ENCODE measurements at places on chromosomes 5 and 9.

- DNase-seq = no peak
Measured at GRCh38 chr9:80968611-80969010, 720.7 kb downstream of the TLE1 start.

- DNase-seq = no peak
Measured at GRCh38 chr9:79877943-79878602, 306.3 kb downstream of the TLE4 start.

DNA sequence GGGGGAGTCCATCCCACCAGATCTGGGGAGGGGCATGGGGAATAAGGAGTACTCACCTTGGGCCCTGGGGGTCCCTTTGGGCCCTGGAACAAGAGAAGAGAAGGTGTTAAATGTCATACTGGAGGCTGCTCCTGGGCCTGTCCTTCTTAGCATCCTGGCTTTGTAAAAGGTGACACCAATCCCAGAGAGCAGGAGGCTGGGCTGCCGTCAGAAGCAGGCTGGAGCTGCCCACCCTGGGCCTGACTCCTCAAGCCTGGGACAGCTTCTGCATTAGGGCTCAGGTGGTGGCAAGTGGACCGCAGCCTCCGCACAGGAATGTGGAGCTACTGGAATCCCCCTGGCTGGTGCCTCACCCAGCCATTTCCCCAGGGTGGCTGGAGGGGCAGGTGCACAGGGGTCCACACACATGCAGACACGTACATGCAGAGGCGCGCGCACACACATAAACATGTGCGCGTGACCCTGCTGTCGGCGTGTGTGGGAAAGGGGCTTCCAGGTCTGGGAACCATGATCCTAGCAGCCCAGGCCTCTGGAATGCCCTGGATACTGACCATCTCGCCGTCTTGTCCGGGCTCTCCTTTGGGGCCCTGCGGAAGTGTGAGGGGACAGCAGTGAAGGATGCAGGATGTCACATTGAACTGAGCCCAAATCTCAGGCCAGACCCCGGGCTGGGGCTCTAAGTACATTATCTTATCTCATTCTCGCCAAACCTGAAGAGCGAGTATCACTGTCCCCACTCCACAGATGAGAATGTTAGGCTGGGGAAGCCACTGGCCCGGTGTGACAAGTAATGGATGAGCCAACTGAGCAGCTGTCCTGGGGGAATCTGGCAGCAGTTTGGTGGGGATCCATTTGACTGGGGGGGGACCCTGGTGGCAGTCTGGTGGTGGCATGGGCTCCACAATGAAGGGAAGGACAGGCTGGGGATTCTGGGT lies 29.3 kb upstream of the PHYKPL start:
- DNase-seq = no peak

GRCh38 chr5:154236011-154236410 lies 45.5 kb downstream of the GALNT10 start:
- DNase-seq = peak; percentile 3

GRCh38 chr9:114688379-114688778 lies 6.4 kb upstream of the TEX48 start:
- no peak for DNase-seq

DNA sequence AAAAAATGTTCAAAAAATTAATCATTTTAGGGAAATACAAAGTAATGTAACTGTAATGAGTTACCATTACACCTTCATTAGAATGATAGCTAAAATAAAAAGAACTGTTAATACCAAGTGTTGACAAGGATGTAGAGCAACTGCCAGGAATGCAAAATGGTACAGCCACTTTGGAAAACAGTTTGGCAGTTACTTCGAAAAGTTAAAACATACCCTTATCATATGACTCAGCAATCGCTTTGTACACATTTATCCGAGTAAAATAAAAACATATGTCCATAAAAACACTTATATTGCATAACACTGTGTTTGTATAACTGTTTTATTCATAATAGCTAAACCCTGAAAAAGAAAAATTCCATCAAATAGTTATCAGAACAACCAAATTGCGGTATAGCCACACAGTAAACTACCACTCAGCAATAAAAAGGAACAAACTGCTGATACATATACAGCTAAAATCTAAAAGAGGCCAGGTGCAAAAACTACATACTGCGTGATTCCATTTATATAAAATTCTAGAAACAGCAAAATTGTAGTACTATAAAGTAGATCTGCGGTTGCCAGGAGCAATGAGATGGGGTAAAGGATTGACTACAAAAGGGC lies 61.7 kb downstream of the RFX3 start:
- DNase-seq = no peak

DNA sequence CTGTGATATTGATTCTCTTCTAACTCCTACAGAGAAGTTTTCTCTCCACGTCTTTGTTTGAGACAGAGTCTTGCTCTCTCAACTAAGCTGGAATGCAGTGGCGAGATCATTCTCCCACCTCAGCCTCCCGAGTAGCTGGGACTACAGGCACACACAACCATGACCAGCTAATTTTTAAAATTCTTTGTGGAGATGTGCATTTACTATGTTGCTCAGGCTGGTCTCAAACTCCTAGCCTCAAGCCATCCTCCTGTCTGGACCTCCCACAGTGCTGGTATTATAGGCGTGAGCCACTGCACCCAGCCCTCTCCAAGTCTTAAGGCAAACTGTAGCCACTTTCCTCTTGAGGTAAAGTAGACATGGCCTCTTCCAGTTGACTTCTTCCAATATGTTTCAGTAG lies 72.2 kb downstream of the SNX18 start:
- no peak for DNase-seq

GRCh38 chr5:132472431-132472830 lies 18.1 kb downstream of the IRF1 start:
- DNase-seq = no peak

DNA sequence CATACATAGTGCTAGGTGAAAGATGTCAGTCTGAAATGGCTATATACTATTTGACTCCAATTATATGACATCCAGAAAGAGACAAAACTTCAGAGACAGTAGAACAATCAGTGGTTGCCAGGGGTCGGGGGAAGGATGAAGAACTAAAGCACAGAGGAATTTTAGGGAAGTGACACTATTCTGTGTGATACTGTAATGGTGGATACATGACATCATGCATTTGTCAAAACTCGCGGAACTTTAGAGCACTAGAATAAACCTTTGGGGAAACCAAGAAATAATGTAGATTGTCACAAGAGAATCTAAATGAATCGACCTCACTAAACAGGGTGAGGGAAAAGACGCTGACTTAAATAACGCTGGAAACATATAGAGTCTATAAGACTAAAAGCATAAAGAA lies 107.0 kb upstream of the RETREG1 start:
- DNase-seq = no peak

DNA sequence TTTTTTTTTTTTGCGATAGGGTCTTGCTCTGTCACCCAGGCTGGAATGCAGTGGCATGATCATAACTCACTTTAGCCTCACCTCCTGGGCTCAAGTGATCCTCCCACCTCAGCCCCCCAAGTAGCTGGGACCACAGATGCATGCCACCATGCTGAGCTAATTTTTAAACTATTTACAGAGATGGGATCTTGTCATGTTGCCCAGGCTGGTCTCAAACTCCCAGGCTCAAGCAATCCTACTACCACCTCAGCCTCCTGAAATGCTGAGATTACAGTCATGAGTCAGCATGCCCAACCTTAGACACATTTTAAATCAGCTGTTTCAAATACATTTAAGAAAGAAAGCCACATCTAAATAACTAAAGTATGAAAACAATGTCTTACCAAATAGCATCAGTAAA lies 439.0 kb downstream of the EBF1 start:
- DNase-seq = no peak

GRCh38 chr9:19127871-19128500 lies 694 bp upstream of the PLIN2 start:
- no peak for DNase-seq

GRCh38 chr9:113741886-113742854 lies 133.9 kb upstream of the ZNF618 start:
- no peak for DNase-seq

GRCh38 chr9:9792144-9792857 lies 820.5 kb downstream of the PTPRD start:
- no peak for DNase-seq

GRCh38 chr5:124157320-124157719 lies 589.1 kb downstream of the ZNF608 start:
- DNase-seq = no peak

DNA sequence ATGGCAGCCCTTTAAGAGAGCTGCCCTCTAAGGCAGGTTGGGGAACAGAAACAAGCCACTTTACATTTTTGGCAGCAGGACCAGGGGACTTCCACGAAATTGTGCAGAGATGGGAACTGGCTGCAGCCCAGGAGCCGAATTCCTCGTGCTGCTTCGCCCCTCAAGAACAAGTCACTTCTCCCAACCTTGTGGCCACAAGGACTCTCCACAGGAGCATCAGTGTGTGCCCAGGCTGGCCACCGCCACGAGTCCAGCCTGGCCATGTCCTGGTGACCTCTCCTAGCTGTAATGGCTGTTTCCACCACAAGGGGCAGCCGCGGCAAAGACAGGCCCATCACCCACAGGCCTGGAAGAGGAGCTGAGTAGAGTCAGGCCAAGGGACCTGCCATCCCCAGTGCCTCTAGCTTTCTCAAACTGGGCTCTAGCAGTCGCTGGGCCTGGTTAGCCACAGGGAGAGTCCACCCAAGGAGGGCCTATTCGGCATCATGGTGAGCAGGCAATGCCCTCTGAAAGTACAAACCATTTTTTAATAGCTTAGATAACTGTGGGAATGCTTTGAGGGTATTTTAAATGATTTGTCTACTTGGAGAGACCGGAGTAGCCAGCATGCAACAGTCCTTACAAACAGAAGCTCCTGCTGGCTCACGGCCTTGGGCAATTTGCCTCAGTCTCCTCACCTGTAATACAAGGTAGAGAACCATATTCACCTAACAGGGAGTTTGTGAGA lies 129.0 kb downstream of the COL23A1 start:
- DNase-seq = no peak

DNA sequence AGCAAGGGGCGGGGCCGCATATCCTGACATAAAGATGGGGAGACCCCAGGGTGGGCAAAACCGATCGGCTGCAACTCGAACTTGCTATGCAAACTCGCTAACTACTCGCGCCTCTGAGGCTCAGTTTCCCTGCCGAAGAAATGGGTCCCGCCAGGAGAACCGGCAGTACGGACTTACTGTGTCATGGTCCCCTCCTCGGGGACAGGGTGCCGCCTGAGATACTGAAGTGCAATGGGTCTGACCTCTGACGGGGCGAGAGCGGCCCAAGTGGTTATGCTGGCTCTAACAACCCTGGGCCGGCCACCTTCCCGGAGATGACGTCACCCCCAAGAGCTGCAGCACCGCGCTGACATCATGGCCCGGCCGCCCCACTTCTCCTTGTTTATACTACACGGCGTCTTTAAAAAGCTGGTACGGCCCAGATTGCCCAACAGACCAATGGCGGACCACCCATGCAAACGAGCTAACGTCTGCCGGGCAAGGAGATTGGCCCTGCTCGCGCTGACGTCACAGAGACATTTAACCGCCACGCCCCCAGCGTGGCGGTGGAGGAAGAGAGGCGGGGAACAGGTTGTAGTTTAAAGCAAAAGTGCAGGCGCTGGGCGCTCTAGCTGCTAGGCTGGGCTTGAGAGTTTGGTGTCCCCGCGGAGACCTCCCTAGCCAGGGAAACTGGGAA lies 490 bp upstream of the RNF44 start:
- DNase-seq = peak; percentile 93

DNA sequence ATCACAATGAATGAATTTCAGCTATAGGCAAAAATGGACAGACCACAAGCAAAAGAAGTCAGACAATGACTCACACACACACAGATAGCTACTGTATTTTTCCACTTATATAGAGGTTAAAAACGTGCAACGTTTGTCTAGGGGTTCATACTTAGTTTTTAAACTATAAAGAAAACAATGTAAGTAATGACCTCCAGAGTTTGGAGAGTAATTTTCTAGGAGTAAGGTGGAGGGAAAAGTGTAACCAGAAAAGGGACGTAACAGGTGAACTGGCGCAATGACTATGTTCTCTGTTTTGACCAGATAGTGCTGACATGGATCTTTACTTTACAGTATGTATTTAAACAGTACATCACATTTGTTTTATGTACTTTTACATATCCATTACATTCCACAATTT lies 51.1 kb downstream of the FNIP1 start:
- no peak for DNase-seq

GRCh38 chr9:75699017-75699416 lies 191.5 kb upstream of the PCSK5 start:
- DNase-seq = no peak

GRCh38 chr9:135939351-135940265 lies 21.6 kb downstream of the UBAC1 start:
- DNase-seq = no peak

DNA sequence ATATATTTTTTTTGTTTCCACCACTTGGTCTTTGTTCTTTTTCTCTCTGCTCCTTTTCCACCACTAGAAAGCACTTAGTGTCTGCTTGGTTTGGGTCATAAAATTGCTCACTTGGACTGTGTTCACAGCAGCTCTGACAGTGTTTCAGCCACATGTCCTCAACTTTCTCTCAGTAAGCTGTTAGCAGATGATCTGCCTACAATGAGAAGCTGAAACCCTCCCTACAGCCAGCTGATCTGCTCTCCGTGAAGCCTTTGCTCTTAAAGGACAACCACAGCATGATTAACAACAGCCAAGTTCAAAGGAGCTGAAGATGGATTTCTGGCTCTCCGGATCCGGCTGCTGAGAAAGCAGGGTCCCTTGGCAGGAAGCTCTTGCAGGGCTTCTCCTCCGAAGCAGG lies 31.6 kb downstream of the PRLR start:
- no peak for DNase-seq

- DNase-seq = peak; percentile 75
Measured at GRCh38 chr5:76818844-76819831, at the start of gene F2RL1. Gene F2RL1 (plus strand): TSS chr5:76819030. CDS start chr5:76819183, 153 bp downstream.

DNA sequence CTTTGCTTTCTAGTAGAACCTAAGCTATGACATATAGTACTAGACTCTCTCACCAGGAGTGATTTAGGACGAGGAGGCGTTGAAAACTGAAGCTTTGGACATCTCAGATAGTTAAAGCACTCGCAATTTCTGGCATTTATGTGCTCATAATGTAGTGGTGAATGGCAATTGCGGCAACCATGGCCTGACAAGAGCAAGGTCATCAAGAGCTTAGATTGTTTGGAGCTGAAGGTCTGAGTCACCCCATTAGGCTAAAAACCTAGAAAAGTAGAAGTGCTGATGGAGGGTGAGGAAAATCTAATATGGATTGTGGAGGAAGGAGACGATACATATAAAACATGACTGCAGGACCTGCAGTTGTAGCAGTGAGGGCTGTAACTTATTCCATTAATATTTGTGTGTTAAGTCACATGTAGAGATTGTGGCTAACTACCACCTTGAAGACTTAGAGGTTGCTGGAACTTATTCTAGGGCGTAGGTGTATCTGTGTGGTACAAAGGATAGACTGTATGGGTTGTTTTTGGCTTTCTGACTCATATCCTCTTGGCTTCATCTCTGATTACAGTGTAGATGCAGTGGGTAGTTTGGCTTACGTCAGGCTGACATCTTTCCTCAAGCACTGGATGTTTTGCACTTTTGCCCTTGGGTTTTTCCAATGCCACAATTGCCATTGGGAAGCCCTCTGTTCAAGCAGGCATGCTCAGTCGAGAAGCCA lies 138.9 kb upstream of the CDKN2B start:
- no peak for DNase-seq

GRCh38 chr9:109969011-109969410 lies 189.0 kb downstream of the PALM2AKAP2 start:
- DNase-seq = no peak
